Inflammatory macrophage treated with lipopolysaccharide for 1 hour (primary cell): ENCODE measurements at places on chromosomes 5 and 9.
A peak's percentile ranks its signal among the peaks of the same experiment; 100 is the strongest.

DNA sequence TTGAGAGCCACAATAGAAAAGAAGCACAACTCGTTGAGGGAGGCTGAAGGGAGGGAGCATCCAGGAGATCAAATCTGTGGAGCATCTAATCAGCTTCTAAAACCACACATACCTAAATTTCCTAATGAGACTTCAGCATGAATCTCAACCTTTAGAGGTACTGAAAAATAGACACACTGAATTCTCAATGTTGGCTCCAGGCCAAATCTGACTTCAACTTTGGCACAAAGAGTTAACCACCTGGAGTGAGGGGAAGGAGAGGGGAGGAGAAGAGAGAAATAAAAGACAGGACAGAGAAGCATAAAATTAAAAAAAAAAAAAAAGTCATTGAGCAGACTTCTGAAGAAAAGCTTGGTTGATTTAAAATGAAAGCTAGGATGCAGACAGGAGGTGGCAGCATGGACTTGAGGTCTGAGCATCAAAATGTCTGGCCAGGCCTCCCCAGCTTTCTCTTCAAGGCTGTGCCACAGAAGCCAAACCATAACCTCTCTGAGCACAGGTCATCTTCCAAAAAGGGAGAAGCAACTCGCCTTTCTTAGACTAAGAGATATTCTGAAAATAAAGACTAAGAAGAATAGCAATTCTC, 205.6 kb downstream of the DENND1A start:
- DNase-seq, result peak; percentile 16

GRCh38 chr9:127562279-127562796, 49.7 kb upstream of the STXBP1 start:
- no peak for DNase-seq

- peak; percentile 88 for DNase-seq
Measured at GRCh38 chr9:36029765-36030528, 6.8 kb upstream of the RECK start.

GRCh38 chr9:94967482-94967881, 241.0 kb downstream of the AOPEP start:
- DNase-seq, result no peak

- no peak for DNase-seq
Measured at GRCh38 chr9:71562140-71562539, 206.2 kb downstream of the CEMIP2 start.

DNA sequence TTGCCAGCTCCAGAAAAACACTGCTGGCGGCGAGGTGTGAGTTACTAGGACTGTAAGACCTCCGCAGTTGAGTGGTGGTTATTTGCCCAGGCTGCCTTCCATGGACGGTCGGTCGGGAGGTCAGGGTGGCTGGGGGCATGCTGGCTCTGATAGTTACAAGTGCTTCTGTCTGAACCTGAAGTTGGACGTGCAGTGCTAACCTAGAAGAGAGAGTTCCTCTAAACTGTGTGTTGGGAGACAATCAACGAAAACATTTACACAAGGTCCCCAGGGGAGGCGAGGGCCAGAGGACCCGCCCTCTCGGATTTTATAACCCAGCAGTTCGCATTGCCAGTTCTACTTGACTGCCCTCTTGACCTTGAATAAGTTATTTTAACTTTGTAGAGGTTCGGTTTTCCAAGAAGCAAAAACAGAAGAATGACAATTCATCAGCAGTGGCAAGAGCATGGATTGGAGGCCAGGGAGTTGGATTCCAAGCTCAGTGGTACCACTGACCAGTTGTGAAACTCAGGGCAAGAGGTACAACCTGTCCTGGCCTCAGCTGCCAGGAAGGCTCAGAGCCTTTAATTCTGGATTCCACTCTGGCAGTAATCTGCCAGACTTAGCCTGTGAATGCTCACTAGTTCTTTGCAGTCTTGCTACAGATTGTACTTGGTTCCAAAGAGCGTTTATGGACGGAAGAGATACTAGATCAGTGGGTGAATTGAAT, 28.7 kb upstream of the PDE8B start:
- no peak for DNase-seq
